Kidney tubule cell (primary cell): ENCODE measurements at places on chromosomes 16 and 17.

GRCh38 chr16:55015181-55015913 is 84.7 kb downstream of the IRX5 start:
- DNase-seq = no peak

GRCh38 chr17:50060951-50061712 is 5.2 kb downstream of the ITGA3 start:
- peak; percentile 82 for DNase-seq

- peak; percentile 46 for DNase-seq
Measured at GRCh38 chr17:9529033-9529700, 46.5 kb downstream of the STX8 start.

DNA sequence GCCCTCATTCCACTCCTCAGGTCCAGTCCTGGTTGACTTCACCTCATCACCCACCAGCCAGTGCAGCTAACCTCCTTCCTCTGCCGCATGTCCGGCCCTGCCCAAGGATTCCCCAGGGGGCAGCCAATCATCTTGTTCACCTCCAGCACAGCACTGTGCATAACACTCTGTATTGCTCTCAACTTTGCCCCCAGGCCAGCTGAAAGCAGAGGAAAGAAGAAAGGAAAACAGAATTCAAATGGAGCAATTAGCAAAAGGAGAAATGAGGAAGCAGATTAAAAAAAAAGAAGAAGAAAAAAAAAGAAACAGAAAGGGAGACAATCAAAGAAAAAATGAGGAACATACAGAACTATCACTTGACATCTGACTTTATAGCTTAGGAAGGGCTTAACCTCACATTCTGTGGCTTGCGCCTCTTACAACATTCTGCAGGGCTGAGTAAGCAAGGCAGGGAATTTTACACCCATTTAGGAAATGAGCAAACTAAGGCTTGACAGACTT is 26.1 kb downstream of the GAS7 start:
- DNase-seq = no peak

- DNase-seq = no peak
Measured at GRCh38 chr16:86529160-86529559, 18.8 kb downstream of the FOXF1 start.

GRCh38 chr17:81959362-81960129 is 1.4 kb downstream of the NOTUM start:
- DNase-seq = peak; percentile 48

GRCh38 chr17:58289869-58290268 is 9.1 kb upstream of the MPO start:
- peak; percentile 52 for DNase-seq

DNA sequence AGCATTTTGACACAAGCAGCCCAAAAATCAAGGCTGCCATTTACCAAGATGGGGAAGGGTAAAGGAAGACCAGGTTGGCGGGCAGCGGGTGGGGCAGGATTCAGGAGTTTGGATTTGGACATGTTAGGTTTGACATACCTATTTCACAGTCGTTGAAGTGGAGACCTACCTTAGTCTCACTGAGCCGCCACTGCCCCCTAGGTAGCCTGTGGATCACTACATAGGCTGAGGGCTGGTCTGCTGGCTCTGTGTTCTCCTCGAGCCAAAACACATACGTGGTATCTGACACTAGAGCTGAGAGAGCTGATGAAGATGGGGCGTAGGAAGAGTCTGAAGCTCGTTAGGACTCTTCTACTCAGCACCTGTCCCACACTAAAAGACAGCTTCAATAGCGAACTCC is 115.1 kb downstream of the HIC1 start:
- no peak for DNase-seq

- peak; percentile 80 for DNase-seq
Measured at GRCh38 chr17:1649844-1650501, at the start of gene RILP. Gene RILP, minus strand, starts transcription at chr17:1649866. Its CDS starts 62 bp downstream, at chr17:1649804.

- DNase-seq = no peak
Measured at GRCh38 chr17:75350706-75351105, 54.8 kb downstream of the GRB2 start.

GRCh38 chr17:40443196-40443987 is at the start of gene IGFBP4:
Gene IGFBP4, plus strand, starts transcription at chr17:40443450. Its CDS starts 286 bp downstream, at chr17:40443736.
- peak; percentile 73 for DNase-seq

- no peak for DNase-seq
Measured at GRCh38 chr16:78443542-78444364, 344.3 kb downstream of the WWOX start.

DNA sequence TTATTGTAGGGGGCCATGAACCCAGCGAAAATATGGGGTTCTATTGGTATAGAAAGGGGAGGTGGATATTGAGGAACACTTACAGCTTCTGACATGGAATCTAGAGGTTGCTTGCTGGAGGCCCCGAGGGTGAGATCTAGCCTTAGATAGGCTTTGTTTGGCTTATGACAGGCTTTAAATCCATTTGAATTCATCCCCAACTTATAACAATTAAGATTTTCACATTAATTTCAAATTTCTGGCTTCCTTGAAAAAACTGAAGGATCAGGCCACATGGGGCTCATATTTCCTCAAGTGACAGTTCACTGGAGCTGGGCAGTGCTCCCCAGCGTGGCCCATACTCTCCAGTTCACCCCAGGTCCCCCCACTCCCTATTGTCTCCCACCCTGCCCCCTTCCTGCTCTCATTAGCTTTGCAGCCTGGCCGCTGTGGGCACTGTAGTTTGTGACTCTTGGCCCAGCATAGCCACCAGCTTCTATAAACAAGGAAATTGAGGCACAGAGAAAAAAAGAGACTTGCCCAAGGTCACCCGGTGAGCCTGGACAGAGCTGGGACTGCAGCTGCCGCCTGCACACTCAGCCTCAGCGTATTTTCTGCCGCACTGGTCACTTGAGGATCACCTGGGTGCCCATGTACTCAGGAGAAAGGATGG is 19.8 kb upstream of the ADGRG1 start:
- DNase-seq = no peak

- DNase-seq = no peak
Measured at GRCh38 chr16:88375996-88376834, 6.5 kb upstream of the ZNF469 start.

DNA sequence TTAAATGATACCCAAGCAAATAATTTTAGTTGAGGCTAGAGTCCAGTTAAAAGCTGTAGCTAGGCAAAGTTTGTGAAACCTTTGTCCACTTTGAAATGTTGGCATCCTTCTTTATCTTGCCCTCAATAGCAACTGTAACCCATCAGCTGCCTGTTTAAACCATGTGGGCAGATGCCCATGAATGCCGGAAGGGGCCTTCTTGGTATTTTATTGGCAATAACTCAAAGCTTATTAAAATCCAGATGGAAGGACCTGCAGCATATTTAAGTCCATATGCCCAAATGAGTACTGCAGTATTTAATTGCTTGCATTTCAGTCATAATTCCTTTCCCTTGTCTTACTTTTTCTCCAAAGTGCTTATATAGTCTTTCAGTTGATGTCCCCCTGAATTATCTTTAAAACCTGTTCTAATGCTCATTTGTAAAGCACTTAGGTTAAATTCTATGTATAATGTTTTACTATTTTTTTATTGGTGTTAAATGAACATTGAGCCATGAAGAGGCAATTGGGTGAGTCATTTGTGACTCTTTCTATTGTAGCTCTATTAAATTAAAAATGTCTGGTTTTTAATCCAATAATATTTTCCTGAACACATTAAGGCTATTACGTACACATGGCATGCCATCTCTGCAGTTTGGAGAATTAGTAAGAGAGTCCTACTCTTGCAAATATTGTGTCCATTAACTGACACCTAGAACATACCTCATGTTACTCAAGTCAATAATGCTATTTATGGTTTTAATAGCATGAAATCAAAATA is 225.3 kb downstream of the KCNJ2 start:
- DNase-seq = no peak

DNA sequence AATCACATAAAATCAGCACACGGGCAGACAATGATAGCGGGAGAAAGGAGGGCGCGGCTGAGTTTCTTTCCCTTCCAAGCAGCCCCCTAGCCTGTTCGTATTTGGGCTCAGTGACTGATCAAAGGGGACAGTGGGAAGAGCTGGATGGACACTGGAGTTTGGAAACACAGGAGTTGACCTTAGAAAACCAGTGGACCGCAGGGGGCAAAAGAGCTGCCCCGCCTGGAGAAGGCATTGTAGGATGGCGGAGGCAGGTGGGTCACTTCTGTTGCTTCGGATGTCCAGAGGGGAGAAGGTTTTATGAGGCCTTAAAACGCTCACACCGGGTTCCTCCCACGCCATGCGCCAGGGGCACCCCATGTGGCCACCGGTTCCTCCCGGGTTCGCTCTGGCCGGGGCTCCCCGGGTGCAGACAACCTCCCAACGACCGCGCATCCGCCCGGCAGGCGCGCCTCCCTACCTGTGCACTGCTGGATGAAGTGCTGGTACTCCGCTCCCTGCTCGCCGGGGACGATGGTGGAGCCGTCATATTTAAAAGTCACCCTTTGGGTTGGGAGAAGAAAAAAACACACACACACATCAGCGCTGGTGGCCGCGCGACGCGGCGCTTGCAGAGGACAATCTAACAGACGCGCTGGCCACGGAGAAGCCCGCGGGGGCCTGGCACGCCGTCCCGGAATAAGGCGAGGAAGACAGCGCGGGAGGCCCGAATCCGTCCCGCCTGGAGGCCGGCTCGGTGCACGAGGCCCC is 662 bp downstream of the COTL1 start:
- peak; percentile 34 for DNase-seq

DNA sequence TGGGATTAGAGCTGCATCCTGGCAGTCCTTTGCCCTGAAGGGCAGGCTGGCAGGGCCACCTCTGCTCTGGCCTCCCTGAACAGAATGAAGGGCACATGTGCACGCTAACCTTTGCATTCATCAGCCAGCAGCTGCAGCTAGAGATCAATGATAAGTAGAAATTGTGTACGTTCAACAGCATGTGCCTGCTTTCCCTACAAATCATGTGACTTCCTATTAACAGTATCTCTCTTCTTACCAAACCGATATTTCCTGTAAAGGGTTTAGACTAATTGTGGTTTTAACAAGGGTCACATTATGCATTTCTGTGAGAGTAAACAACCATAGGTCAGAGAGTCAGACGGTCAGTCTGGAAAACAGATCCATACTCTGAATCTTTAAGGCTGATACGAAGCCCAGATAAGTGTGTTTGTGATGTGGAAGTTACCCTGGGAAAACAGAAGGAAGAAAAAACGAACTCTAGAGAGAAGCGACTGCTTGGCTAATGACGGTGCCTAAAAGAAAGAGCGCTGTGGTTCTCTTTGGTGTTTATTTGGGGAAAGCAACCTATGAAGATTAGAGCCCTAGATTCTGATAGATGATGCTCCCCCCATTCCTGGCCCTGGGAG is 219.4 kb downstream of the MAF start:
- DNase-seq = no peak

- no peak for DNase-seq
Measured at GRCh38 chr16:13379266-13379665, 477.9 kb downstream of the SHISA9 start.

GRCh38 chr17:45287526-45288500 is 25.9 kb upstream of the SPATA32 start:
- no peak for DNase-seq

GRCh38 chr17:60293580-60294335 is 98.2 kb downstream of the USP32 start:
- DNase-seq = no peak

DNA sequence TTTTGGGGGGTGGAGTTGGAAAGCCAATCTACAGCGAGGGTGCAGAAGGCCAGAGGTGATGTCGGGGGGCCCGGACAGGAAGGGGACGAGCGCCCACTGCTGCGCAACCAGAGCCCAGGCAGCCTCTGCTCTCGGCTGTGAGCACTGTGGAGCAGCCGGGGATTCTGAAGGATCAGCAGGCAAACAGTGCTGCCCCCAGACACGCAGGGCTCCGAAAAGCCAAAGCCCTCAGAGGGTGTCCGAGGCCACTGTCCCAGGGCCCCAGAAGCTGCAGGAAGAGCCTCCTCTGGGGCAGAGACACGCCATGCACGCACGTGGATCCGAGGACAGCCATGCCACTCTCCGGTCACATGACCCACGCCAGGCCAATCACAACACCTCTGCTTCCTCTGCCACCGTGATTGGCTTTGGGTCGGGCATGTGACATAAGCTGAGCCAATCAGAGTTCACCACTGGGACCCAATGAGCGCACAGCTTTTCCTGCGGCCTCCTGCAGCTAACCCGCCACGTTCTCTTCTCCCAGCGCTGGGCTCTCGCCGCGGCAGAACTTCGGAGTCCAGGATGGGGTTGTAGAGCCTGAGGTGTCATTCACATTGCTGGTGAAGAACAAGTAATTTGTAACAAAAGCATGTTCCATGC is 40.7 kb downstream of the ACTG1 start:
- peak; percentile 35 for DNase-seq
